Stimulated activated CD4-positive, alpha-beta T cell treated with anti-CD3 and anti-CD28 coated beads, Interleukin-15, amount 100 ng/mL, for 48 hours (primary cell): ENCODE measurements at places on chromosomes 6 and 20.
A peak's percentile ranks its signal among the peaks of the same experiment; 100 is the strongest.

GRCh38 chr20:50189681-50190250 lies 864 bp upstream of the CEBPB start:
- DNase-seq = no peak

DNA sequence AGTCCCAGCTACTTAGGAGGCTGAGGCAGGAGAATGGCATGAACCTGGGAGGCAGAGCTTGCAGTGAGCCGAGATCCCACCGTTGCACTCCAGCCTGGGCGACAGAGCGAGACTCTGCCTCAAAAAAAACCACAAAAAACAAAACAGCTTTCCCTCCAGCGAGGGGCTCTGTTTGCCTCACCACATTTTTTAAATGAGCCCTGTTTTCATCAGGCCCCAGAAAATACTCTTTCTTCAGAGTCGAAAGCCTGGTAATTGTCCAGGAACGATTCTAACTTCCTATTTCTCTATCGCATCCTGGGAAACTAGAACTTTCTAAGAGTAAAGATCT lies 12.2 kb downstream of the MTG2 start:
- no peak for DNase-seq

GRCh38 chr6:138821519-138821918 lies 25.6 kb downstream of the ECT2L start:
- no peak for DNase-seq

- DNase-seq = no peak
These were observed 375.0 kb downstream of the CDC5L start for GRCh38 chr6:44762496-44762895.

GRCh38 chr20:63176427-63177133 lies 39.4 kb downstream of the YTHDF1 start:
- DNase-seq = no peak

DNA sequence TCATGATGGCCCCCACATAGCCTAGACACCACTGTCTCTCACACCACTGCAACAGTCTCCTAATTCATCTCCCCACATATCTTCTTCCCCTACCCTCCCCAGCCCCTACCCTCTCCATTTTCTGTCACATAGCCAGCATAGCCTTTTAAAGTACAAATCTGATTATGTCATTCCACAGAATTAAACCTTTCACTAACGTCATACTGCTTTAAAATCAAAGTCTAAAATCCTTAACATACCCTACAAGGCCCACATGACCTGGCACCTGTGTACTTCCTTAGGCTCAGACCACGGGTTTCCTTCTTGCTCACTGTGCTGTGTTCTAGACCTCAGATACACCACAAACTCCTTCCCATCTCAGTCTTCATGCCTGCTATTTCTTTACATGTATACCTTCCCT lies 5.9 kb downstream of the OSTM1 start:
- peak; percentile 6 for DNase-seq

DNA sequence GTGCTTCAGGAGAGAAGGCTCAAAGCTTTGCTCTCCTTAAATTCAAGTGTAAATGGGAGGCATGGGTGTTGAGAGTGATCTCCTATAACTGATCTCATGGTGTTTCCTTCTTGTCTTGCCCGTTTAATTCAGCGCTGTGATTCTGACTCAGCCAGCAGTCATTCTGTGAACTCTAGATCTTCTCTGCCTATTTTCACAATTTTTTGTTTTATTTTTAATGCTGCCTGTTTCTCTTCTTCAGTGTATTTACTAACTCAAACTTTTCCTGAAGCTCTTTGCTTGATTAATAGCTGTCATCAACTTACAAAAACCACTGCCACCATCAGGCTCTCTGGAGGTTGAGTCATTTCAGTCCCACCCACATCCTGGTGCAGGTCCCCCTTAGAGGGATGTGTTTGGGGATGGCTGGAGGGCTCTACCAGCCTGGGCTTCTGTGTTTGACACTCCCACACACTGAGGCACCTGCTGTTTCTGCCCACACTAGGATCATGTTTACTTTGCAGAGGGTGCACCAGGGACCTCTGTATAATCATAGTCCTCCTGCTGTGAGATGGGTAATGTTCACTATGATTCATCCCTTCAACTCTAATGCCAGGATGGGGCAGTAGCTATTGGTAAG lies 94.0 kb downstream of the SHLD1 start:
- DNase-seq = peak; percentile 60

- DNase-seq = no peak
These were observed at the start of gene SIRPG for GRCh38 chr20:1657556-1658334. Gene SIRPG (minus strand): TSS chr20:1657779. CDS start chr20:1657714, 65 bp downstream.

DNA sequence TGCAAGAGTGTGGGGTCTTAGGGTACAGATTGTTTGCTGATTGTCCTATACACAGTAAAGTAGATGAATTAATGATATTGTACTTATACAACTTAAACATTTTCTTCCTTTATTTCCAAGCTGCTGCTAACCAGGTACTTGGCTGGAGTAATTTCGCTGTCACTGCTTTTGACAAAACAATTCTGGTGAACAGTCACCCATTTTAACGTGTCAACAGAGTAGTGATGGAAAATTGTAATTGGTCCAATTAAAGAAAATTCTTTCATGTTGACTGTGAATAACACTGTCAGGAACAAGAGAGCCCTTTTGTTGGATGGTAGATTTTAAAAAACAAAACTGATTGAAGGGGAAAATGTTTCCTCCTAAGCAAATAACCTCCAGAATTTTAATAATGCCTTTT lies 26.4 kb upstream of the MROH8 start:
- DNase-seq = no peak

DNA sequence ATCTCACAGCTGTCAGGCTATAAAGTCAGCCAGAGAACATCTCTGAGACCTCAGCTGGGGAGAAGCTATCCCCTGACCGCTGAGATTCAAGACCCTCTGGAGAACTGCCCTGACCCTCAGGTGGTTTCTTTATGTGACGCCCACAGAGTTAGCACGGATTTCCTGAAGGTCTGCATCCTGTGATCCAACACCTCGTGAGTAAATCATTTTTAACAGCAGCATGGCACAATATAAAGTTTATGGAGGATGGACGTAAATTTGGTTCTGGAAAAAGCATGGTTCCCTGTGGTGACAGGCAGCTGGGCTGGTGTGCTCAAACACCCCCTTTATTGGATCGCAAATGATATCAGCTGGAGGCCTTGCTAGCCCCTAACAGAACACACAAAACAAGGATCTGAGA lies 25.3 kb upstream of the TRAF3IP2 start:
- no peak for DNase-seq

DNA sequence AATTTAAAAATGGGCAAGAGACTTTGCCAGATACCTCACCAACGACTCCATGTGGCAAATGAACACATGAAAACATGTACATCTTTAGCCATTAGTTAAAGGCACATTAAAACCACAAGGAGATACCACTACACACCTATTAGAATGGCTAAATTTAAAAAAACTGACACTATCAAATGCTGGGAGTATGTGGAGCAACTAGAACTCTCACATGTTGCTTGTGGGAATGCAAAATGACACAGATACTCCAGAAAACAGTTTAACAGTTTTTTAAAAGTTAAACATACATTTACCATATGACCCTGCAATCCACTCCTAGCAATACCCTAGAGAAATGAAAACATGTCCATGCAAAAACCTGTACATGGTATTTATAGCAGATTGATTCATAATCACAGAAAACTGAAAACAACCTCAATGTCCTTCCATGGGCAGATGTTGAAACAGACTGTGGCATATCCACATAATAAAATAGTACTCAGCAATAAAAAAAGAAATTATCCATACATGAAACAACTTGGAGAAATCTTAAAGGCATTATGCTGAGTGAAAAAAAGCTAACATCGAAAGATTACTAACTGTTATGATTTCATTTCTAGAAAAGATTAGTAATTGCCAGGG lies 1.9 kb downstream of the RAB23 start:
- DNase-seq = no peak

DNA sequence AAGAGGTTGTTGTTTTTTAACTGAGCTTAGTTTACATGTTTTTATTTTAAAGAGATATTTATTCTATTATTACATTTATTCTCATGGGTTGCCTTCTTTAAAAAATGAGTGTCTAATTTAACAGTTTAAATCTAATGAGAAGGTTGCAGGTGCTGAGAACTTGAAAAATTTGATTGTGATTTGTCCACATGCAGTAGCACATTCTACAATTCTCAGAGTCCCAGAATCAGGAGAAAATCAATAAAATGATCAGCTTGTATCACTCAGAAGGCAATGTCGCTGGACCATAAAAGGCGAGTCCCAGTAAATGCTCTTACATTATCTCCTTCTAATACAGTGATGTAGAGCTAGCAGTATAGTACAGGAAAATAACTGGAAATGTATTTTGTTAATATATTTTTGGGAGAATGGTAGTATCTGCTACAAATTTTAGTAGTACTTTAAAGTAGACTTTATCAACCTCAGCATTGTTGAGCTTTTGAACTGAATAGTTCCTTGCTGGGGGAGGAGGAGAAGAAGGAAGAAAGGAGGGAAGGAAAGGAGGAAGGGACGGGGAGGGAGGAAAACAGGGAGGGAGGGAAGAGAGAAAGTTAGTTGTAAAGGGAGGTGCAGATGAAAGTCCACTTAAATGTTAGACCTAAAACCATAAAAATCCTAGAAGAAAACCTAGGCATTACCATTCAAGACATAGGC lies 458.0 kb downstream of the DOK5 start:
- DNase-seq = no peak

DNA sequence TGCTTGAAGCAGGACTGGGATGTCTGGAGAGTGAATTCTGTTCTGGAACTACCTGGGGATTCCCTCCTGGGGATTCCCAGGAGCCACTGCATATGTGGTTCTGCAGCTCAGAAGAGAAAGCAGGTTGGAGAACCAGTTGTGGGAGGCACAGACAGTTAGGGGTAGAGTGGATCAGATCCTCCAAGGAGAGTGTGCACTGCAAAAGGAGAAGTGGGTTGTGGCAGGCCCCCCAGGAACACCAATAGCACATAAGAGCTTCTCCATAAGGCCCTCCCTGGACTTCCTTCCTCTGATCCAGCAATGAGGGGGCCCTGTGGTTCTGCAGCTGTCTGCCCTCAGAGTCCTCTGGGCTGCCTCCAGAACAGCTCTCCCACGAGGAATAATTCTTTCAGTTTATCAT lies 369.2 kb upstream of the CNR1 start:
- DNase-seq = no peak

DNA sequence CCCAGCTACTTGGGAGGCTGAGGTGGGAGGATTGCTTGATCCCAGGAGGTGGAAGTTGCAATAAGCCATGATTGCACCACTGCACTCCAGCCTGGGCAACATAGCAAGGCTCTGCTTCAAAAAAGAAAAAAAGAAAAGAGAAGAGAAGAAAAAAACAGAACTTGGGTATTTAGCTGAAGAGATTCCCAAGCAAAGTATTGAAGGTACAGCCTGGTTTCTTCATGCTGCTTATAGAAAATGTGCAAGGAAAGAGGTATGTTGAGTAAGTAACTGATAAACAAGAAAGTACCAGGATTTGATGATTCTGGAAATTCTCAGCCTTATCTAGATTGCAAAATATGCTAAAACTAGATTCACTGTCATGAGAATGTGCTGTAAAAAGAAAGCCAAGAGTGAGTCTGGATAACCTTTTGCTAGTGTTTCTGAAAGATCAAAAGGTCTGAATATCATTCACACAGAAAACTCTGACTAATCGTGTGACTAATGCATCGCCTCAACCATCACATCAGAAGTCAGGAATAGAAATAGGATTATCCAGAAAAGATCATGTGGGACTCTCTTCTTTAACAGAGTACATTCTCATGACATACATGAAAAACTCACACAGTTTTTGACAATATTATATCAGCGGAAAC lies 32.4 kb upstream of the NOP56 start:
- DNase-seq = no peak

DNA sequence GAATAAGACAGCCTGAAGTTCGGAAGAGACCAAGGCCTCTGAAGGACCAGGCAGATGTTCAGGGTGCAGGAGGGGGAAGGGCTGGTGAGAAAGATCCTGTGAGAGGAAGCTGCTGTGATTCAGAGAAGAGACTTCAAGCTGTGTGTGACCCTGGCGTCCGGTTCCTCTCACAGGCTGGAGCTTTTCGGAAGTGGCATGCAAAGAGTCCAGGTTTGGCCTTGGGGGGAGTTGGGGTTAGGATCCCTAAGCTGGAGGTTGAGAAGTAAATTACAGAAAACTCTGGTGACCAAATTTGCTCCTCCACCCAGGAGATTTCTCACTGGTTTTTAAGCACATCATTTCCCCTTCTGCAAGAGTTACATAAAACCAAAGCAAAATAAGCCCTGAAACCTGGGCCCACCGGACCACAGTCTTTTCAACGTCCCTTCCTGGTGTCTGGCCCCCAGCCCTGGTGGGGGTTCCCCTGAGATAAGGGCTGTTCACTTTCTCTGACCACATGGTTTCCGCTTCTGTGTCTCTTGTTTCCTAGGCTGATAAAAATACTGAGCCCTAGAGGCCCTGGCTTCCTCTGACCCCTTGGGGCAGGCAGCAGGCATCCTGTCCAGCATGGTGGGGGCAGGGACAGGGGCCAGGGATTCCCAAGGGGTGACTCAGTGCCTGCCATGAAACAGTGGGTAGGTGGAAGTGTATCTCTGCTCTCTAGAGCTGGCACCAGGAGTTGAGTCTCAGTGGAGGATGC lies 12.0 kb upstream of the LTA start:
- DNase-seq = no peak

DNA sequence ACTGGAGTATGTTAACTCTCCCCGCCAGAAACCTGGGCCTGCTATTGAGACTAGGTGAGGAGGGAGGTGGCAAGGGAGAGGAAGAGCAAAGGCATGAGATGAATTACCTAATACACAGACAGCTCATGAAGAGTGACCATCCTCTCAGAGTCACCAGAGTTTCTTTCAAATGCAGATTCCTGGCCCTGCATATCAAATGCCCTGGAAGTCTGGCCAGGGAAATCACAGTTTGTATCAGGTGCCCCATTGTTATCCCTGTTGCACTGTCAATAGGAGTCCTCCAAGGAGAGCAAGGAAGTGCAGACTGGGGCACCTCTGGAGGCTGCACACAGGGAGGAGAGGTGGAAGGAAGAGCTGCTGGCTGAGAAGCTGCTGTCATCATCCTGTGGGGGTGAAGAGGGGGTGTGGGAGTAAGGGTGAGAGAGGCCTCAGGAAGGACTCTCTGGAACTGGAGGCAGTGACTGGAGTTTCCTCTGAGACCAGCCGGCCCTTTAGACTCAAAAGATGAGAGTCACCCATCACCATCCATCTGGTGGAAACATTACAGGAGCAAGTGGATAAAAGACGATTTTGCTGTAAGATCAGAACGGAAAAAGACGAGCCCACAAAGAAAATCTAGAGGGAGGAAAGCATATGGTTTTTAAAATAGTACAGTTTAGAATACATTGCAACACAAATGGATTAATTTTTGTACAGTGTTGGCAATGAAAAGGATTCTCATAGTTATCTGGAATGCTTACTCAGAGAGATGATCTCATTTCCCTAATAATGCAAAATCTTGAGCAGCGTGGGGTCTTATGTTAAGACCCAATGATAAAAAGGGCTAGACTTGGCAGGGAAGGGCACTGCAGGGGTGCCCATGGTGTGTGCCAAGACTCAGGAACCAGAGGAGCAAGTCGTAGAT lies 268.1 kb downstream of the UST start:
- no peak for DNase-seq

DNA sequence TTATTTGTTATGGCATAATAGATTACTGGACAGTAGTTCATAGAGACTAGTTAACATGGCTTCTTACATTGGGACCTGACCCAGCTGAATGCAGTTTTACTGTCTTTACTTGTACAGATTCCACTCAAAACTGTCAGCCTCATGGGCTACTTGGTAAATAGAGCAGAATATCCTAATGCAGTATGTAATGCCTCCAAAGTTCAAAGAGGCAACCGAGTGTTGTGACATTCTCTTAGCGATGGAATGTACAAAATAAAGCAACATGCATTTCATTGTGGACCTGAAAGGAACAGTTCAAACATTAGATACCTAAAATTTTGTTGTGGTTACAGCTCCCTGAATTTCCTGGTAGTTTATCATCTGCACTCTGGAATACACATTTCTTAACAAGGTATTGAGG lies 29.1 kb upstream of the RGS17 start:
- DNase-seq = no peak

- no peak for DNase-seq
These were observed 328.6 kb downstream of the NKAIN2 start for GRCh38 chr6:124132256-124132655.
